HFFc6 (cell line): ENCODE measurements at places on chromosomes 3 and 15.
A peak's percentile ranks its signal among the peaks of the same experiment; 100 is the strongest.

- no peak overlapping the region for H3K27ac ChIP-seq
- no peaks in the 10 kb centered on the region for H3K36me3 ChIP-seq
- H3K27me3 ChIP-seq: peaks cover 23% of the 10 kb centered on the region
- H3K4me3 ChIP-seq: no peak overlapping the region
- peaks cover 21% of the 10 kb centered on the region for H3K4me1 ChIP-seq
These were observed 85.5 kb upstream of the SEC13 start for GRCh38 chr3:10406414-10406813.

- H3K27ac ChIP-seq: no peak overlapping the region
- no peak for DNase-seq
- H3K4me1 ChIP-seq: no peaks in the 10 kb centered on the region
- peaks cover 21% of the 10 kb centered on the region for H3K27me3 ChIP-seq
- no peaks in the 10 kb centered on the region for H3K36me3 ChIP-seq
These were observed 18.4 kb downstream of the KLF15 start for GRCh38 chr3:126338790-126339288.

DNA sequence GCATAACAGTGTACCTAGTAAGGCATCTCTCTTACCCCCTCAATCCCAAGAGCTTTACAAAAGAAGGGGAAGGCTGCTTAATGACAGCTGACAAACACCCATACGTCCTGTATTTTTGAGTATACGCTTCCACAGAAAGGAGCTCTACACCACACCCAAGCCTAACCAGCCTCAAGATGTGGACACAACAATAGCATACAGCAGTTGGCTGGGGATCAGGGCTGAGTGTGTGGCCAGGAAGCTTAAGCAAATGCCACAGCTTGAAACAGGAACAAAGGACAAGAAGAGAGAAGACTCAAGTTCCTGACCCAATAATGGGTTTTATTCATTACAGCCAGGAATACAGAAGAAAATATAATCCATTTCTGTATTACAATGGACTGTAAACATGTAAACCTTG lies 6.9 kb downstream of the HEXA start:
- H3K27me3 ChIP-seq: no peaks in the 10 kb centered on the region; the same call in 1 of the 2 replicates
- no peak overlapping the region for H3K27ac ChIP-seq
- DNase-seq: no peak
- H3K4me1 ChIP-seq: peaks cover 13% of the 10 kb centered on the region

DNA sequence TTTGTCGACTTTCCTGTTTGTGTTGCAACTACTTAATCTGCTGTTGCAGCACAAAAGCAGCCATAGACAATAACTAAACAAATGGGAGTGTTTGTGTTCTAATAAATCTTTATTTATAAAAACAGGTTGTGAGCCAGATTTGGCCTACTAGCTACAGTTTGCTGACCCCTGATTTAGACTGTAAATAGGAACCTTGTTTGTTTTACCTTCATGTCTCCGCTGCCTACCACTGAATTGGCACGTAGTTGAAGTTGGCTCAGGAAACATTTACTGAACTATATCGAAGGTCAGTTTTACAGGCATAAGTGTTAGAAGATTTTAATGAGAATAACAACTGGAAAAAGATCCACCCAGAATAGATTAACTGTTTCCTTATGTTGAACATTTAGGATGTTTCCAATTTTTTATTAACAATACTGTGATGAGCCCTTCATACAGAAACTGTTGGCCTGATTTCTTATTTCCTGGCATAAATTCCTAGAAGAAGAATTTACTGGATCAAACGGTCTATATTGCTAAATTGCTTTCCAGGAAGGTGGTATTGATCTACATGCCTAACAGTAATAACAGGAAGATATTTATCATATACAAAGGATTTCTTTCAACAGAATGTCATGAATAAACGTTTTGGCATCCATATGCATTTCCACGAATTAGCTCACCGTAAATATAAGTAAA lies 156.2 kb upstream of the NR2E3 start:
- no peaks in the 10 kb centered on the region for H3K27me3 ChIP-seq
- no peak overlapping the region for H3K4me3 ChIP-seq
- H3K4me1 ChIP-seq: peaks cover 51% of the 10 kb centered on the region
- DNase-seq: no peak

DNA sequence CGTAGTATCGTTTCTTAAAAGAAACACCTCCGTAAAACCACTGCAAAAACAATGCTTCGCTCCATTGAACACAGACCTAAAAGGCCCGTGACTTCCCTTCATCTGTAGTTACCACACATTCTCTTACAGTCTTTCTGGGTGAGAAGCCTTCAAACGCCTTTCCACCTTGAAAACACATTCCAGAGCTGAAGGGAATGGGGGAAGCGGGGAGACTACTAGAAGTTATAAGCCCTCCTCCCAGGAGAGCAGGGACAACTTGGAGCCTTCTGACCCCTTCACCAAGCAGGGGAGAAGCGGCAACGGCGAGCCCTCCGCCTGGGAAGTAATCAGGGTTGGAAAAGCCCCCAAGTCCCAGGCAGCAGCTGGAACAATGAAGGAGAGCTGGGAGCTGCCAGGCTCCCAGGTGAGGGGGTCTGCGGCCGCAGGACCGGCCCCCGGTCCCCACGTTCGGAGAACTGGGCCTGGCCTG lies 461 bp downstream of the SECISBP2L start:
- peaks cover 1% of the 10 kb centered on the region for H3K27me3 ChIP-seq
- H3K27ac ChIP-seq: peak overlapping the region; percentile 93
- peak; percentile 9 for DNase-seq
- peaks cover 14% of the 10 kb centered on the region; the same call in 1 of the 2 replicates for H3K36me3 ChIP-seq
- peaks cover 32% of the 10 kb centered on the region for H3K4me1 ChIP-seq

GRCh38 chr3:4341336-4341675 lies 38.1 kb downstream of the SETMAR start:
- peaks cover 2% of the 10 kb centered on the region; the same call in 1 of the 2 replicates for H3K27me3 ChIP-seq
- no peak overlapping the region for H3K4me3 ChIP-seq
- peaks cover 17% of the 10 kb centered on the region for H3K4me1 ChIP-seq
- DNase-seq: no peak
- H3K36me3 ChIP-seq: no peaks in the 10 kb centered on the region

GRCh38 chr15:78110916-78111475 lies 18.6 kb downstream of the SH2D7 start:
- peaks cover 7% of the 10 kb centered on the region for H3K4me1 ChIP-seq
- H3K36me3 ChIP-seq: no peaks in the 10 kb centered on the region
- no peak overlapping the region for H3K27ac ChIP-seq
- peaks cover 16% of the 10 kb centered on the region for H3K27me3 ChIP-seq

DNA sequence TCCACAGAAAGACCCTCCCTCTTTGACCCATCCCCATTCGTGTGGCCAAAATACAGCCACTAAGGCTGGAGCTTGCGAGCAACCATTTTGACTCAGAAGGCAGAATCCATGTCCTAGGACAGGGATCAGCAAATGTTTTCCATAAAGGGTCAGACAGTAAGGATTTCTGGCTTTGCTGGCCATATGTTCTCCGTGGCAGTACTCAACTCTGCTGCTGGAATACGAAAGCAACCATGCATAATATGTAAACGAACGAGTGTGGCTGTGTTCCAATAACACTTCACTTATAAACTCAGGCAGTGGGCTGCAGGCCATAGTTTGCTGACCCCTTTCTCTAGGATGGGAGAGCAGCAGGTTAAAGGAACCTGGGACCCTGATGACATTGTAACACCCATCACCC lies 77.6 kb upstream of the WNT5A start:
- no peaks in the 10 kb centered on the region for H3K36me3 ChIP-seq
- peaks cover 9% of the 10 kb centered on the region for H3K27me3 ChIP-seq
- H3K4me3 ChIP-seq: no peak overlapping the region
- DNase-seq: no peak
- peaks cover 7% of the 10 kb centered on the region; the same call in 1 of the 2 replicates for H3K4me1 ChIP-seq

DNA sequence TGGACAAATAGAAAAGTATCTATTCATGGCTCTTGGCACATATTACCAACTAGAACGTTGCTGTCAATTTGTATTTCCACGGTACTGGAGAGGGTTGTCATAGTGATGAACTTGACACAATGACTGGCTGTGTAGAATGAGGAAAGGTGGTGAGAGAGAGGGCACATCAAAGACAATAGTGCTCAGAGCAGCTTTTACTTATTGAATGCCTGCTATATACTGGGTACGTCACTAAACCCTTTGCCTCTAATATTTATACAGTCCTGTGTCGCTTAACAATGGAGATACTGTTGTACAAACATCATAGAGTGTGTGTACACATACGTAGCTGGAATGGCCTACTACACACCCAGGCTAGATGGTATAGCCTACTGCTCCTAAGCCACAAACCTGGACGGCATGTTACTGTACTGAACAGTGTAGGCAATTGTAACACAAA lies 8.3 kb downstream of the TMPRSS7 start:
- no peaks in the 10 kb centered on the region for H3K36me3 ChIP-seq
- peaks cover 27% of the 10 kb centered on the region for H3K4me1 ChIP-seq
- no peak for DNase-seq

GRCh38 chr3:33602829-33603228 lies 115.2 kb downstream of the CLASP2 start:
- peaks cover 10% of the 10 kb centered on the region; the same call in 1 of the 2 replicates for H3K36me3 ChIP-seq
- no peaks in the 10 kb centered on the region for H3K4me1 ChIP-seq
- no peak overlapping the region for H3K4me3 ChIP-seq
- H3K27me3 ChIP-seq: no peaks in the 10 kb centered on the region
- no peak for DNase-seq

DNA sequence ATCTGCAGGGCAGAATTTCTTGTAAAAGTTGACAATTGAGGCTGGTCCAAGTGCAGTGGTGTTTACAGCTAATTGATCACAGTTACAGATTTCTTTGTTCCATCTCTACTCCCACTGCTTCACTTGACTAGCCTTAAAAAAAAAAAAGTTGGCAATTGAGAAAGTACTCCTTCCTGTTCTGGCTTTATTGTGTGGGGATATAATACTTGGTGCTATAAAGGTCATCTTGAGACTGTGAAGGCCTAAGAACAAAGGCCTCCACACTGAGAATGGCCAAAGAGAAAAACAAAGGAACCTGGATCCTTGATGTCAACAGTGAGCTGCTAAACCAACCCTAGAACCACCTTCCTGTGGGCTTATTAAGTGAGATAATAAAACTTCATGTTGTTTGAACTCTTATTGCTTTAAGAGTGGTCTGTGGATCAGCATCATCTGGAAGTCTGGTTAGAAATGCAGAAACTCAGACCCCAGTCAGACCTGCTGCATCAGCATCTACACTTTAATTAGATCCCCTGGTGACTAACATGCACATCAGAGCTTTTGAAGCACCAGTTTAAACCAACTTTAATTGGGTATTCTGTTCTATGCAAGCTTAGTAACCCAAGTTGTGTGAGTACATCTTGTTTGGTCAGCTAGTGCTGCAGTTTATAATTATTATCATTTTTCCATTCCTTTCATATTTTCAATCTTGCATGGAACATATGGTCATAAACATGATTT lies 55.2 kb downstream of the TMOD3 start:
- DNase-seq: peak; percentile 78
- H3K27me3 ChIP-seq: no peaks in the 10 kb centered on the region

DNA sequence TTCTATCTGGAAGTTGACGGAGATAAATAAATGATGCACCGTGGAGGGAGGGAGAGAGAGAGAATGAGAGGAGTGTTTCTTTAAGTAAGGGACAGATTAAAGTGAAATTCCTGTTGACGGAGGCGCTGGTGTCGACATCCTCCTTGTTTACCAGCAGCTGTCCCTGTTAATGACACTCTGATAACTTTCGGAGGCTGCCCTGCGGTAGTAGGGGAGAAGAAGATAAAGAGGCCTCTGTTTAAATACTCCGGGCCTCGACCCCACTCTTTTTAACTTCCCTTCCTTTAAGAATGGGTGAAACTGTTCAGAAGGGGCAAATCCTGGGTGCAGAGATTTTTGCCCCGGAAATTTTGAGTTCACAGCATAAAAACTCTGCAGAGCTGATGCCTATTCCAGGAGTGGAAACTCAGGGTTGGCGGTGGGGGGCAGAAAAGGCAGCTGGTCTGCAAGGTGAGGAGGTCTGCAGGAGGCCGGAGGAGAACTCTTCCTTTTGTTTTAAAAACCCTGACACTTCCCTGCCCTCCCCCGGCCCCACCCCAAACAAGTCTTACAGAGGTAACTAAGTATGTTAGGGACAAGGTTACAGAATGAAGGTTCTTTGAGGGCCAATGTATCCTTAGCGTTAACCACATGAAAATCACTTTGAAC lies 276.6 kb upstream of the NR2F2 start:
- H3K27me3 ChIP-seq: no peaks in the 10 kb centered on the region; the same call in 1 of the 2 replicates
- H3K4me3 ChIP-seq: no peak overlapping the region
- H3K36me3 ChIP-seq: no peaks in the 10 kb centered on the region
- no peak for DNase-seq
- no peak overlapping the region for H3K27ac ChIP-seq
